ENCODE measurements at places on chromosomes 3 and 15. TPM values are rescaled to one million over a fixed set of nuclear protein-coding genes. Genes with fewer than 3 reads are reported as not detected.

TMEM108 gene
- total RNA-seq: not detected

SCAANT1 gene
- total RNA-seq: 8.0 TPM

SUCNR1 gene
- total RNA-seq: not detected

FAM81A gene
- total RNA-seq: 1.0 TPM

SYNPR gene
- total RNA-seq: not detected

FGD5 gene
- total RNA-seq: not detected

A4GNT gene
- not detected for total RNA-seq

CERS3 gene
- 0.40 TPM for total RNA-seq

CCDC80 gene
- not detected for total RNA-seq

DNA sequence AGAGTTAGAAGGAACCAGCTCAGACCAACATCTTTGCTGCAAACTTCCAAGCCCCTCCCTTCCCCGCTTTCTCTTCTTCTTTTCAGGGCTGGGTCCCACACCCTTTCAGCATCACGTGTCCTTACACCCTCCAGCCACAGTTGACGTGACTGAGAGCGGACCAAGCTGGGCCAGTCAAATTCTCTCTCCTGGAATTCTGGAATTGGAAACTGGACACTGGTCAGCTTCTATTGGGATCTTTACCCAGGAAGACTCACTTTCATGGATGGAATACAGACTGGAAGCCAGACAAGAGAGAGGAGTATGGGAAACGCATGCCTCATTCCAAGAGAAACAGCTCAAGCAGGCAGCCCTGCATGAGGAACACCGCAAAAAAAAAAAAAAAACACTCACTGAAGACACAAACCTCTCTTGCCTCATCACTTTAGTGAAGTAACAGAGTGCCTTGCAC lies 12.4 kb upstream of the TPM1 start:
- DNase-seq: no peak

DNA sequence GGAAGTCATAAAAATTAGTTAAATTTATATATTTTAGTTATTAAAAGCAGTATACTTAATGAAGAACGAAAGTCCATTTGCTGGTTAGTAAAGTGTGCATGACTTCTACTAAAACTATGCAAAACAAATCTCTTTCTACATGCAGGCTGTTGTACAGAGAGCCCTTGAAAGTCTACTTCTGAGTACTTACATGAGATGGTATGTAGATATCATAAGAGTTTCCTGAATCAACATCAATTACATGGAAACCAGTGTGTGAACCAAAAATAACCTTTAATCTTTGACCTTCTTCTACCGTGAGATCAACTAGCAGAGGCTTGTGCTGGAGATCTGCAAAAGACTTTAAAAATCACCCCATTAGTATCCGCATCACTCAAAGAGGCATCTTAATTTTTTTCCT lies 42.1 kb upstream of the SLC2A2 start:
- DNase-seq: no peak

- DNase-seq: no peak
Measured at GRCh38 chr3:186365202-186365974, 3.4 kb upstream of the DGKG start.

DNA sequence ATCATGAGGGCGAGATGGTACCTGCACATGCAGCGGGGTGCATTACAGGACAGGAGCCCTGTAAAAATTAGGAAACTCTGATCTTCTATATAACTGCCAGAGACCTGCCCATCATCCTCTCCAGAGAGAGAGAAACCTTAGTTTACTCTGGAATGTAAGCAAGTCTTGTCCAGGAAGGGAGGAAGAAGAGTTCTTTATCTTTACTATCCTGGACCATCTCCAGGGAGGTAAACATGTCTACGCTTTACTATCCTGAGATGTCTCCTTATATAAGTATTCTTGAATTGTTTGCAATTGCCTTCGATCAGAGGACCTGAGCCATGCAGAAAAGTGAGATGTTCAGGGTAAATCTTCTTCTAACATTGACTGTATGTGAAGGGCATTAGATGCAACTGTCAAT lies 12.7 kb upstream of the HACD2 start:
- no peak for DNase-seq

DNA sequence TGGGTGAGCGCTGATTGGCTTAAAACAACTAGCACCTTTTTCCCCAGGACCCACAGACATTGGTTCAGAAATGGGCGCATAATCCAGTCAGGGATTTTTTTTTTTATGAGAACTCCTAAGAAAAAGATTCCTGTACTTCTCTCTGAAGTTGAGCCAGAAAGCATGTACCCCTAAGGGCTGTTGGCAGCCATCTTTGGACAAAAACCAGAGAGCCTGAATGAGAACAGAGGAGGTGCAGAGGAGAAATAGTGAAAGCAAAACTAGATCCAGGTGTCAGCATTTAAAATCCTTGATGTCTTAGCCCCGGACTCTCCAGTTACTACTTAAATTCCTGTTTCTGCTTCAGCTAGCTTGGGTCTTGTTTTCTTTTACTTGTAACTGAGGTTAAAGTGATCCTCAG lies 1.9 kb upstream of the SLC27A2 start:
- DNase-seq: no peak

GRCh38 chr3:150247441-150247840 lies 160.7 kb upstream of the TSC22D2 start:
- DNase-seq: no peak

GRCh38 chr15:63418811-63419210 lies 37.2 kb upstream of the CA12 start:
- no peak for DNase-seq

DNA sequence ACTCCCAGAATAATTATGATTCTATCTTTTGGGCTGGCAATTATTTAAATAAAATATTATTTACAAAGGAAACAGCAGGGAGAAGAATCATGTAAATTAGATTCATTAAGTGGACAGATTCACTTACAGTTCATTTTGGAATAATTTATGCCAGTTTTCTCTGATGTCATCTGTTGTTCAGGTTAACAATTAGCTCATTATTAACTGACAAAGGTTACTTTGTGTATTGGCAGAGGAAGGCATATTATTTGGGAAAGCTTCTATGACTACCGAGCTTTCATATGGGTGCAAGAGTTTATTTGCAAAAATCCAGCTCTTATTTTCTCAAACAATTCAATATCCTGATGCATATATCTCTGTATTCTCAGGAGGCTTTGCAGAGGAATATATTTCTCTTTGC lies 224.4 kb downstream of the CHST2 start:
- DNase-seq: no peak

- no peak for DNase-seq
Measured at GRCh38 chr3:41143421-41144031, 55.8 kb upstream of the CTNNB1 start.

DNA sequence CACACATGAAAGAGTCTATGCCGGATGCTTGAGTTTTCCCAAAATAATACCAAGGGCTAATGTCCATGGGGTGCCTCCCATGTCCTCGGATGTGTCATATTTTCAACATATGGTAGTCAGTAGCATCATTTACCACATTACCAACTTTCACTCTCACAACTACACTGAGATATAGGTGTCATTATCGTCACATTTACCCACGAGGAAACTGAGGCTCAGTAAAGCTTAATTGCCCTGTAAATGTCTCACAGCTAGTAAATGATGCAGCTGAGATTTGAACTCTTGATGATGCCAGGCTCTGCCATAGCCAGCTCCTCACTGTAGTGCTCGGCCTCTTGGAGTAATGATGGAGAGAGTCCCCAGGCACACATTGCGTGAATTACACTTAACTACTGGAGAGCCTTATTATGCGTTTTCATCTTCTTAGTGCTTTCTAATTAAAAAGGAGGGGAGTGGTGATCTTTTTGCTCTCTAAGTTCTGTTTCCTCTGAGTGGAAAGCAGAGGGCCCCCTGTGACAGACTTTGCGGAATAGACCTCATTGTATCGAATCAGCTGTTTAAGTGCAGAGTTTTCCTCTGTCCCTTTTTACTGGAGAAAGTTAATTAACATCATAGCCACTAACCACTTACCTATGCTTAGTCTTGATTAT lies 142.0 kb upstream of the SLCO3A1 start:
- DNase-seq: no peak

DNA sequence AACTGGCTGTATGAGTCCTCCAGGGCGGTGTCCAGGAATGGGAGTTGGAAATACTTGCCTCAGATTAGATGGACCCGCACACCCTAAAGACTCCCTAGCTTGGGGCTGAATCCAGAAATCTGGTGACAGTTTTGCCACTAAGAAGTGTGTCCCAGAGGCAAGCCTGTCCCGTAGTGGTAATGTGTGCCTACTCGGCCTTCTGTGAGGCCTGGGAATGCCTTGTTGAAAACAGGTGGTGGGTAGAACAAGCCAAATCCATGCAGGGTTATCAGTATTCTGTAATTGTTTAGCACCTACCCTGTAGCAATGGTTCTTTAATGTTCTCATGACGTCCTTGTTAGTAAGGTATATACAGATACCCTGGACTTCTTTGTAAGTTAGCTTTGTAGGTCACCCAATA lies 1.6 kb downstream of the C3orf52 start:
- DNase-seq: no peak

GRCh38 chr15:72365844-72366243 lies 10.0 kb downstream of the HEXA start:
- DNase-seq: peak; percentile 49

DNA sequence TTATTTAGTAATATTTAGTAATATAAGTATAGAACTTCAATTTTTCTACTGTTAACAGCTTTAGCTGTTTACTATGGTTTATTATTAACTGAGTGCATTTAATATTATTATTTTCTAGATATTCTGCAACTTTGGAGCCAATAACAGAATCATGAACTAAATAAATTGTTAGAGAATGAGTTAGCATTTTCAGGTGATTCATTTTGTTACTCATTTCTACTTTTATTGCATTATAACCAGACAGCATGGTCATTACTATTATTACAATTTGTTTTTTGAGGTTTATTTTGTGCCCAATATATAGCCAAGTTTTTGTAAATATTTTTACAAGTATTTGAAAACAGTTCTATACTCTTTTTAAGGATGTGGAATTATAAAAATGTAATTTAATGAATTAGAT lies 279.6 kb downstream of the SQOR start:
- DNase-seq: no peak

GRCh38 chr3:11235385-11235784 lies 36.8 kb upstream of the ATG7 start:
- no peak for DNase-seq

- DNase-seq: no peak
Measured at GRCh38 chr3:161107311-161107710, 2.2 kb upstream of the B3GALNT1 start.

GRCh38 chr15:51170882-51171633 lies 76.4 kb upstream of the TNFAIP8L3 start:
- no peak for DNase-seq

All from natural killer cell (primary cell).